Activated T-cell treated with anti-CD3 and anti-CD28 coated beads, Interleukin-2, amount 50 U/mL, for 72 hours (primary cell): ENCODE measurements at places on chromosomes 4 and X. TPM values are rescaled to one million over a fixed set of nuclear protein-coding genes. Genes with fewer than 3 reads are reported as not detected.
A peak's percentile ranks its signal among the peaks of the same experiment; 100 is the strongest.

GRCh38 chrX:154784149-154784995 is 20.9 kb downstream of the MPP1 start:
- H3K36me3 ChIP-seq = peaks cover 1% of the 10 kb centered on the region
- DNase-seq = no peak
- no peaks in the 10 kb centered on the region for H3K27me3 ChIP-seq
- peaks cover 13% of the 10 kb centered on the region for H3K4me1 ChIP-seq
- H3K4me3 ChIP-seq = peak overlapping the region; percentile 49
- peak overlapping the region; percentile 47 for H3K27ac ChIP-seq

DNA sequence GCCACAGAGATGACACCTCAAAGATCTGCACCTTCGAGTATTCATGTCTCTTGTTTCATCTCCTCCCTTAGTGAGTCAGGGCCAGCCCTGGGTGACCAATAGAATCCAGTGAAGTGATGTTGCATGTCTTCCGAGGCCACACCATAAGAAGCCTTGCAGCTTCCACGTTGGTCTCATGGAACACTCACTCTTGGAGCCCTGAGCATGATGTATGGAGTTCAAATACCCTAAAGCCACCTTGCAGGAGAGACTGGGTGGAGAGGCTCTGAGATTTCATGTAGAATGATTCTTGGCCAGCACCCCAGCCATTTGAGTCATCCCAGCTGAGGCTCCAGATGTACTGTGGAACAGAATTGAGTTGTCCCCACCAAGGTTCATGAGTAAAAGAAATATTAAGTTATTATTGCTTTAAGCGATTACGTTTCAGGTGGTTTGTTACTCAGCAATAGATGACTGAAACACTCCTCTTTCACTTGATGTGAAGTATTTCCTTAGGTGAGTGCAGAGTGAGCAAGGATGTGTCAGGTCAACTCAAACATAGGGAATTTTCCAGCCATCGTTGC is 5.0 kb upstream of the RP2 start:
- peak; percentile 5 for DNase-seq
- peaks cover 5% of the 10 kb centered on the region for H3K4me1 ChIP-seq
- H3K27ac ChIP-seq = no peak overlapping the region
- no peak overlapping the region for H3K4me3 ChIP-seq
- H3K36me3 ChIP-seq = peaks cover 2% of the 10 kb centered on the region
- peaks cover 3% of the 10 kb centered on the region for H3K27me3 ChIP-seq

DNA sequence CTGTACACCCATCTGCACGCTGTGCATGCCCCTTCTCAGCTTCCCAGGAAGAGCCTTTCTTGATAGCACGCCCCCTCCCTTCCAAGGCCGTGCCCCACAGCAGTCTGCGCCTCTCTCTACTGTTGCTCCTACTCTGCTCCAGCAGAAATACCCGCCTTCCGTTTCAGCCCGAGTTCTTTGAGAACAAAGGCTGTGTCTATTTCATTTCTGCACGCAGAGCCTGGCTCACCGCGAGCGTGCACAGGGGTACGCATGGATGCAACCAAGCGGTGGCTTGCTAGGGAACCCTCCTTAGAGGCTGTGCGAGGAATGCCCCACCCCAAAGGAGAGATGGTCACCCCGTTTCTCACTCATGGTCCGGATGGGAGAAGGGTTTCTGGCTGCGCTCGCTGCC is 485 bp downstream of the AADAT start:
- H3K4me1 ChIP-seq = peaks cover 7% of the 10 kb centered on the region
- H3K27me3 ChIP-seq = peaks cover 49% of the 10 kb centered on the region
- peak overlapping the region; percentile 75 for H3K4me3 ChIP-seq
- DNase-seq = no peak

GRCh38 chrX:20515841-20516461 is 249.2 kb upstream of the RPS6KA3 start:
- peaks cover 63% of the 10 kb centered on the region for H3K27me3 ChIP-seq
- H3K27ac ChIP-seq = peak overlapping the region; percentile 52
- H3K4me3 ChIP-seq = no peak overlapping the region
- H3K36me3 ChIP-seq = peaks cover 4% of the 10 kb centered on the region

- no peak overlapping the region for H3K4me3 ChIP-seq
- no peaks in the 10 kb centered on the region for H3K4me1 ChIP-seq
- no peak for DNase-seq
Measured at GRCh38 chr4:110424144-110424543, 51.8 kb upstream of the ENPEP start.

- DNase-seq = no peak
- no peaks in the 10 kb centered on the region for H3K36me3 ChIP-seq
- peaks cover 6% of the 10 kb centered on the region for H3K27me3 ChIP-seq
- no peak overlapping the region for H3K27ac ChIP-seq
Measured at GRCh38 chr4:47367761-47368160, 95.7 kb downstream of the COMMD8 start.

DNA sequence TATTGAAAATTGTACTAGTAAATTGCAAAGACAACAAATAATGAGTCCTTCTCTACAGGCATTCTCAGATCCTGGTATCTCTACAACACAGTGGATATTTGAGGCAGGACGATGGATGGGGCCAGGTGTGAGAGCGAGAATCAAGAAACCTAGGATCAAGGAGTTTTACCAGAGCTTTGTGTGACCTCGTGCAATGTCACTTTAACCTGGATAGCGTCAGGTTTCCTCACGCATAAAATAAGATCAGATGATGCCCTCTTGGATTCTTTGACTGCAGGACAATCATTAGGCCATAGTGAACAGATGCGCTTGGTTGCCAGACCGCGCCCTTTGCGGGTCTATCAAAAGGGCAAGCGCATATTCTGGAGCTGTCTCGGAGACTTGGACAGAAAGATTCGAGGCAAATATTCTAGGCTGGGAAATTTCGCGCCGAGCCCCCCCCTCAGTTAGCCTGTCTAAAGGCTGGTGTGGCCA is 66.6 kb downstream of the FBXO8 start:
- no peak overlapping the region for H3K27ac ChIP-seq
- H3K27me3 ChIP-seq = peaks cover 89% of the 10 kb centered on the region
- peak overlapping the region; percentile 57 for H3K4me3 ChIP-seq
- DNase-seq = no peak

DNA sequence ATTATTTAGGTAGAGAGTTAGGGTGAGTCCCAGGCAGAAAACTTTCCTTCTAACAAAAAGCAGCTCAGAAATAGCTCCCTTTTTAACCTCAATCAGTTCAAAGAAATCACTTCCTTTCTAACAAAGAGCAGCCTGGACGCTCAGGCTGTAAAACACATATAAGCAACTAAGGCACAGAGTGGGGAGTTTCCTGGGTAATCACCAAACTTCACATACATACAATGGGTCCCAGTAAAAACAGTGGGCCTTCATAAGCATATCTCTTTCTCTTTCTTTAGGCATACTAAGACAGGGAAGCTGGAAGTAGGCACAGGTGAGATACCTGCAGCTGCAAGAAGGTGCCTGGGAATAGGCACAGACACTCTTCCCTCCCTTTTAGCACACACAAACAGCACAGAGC is 4.9 kb upstream of the NAF1 start:
- H3K4me1 ChIP-seq = no peaks in the 10 kb centered on the region
- peaks cover 2% of the 10 kb centered on the region for H3K36me3 ChIP-seq
- H3K27ac ChIP-seq = no peak overlapping the region
- H3K4me3 ChIP-seq = no peak overlapping the region
- DNase-seq = no peak

- peaks cover 2% of the 10 kb centered on the region for H3K36me3 ChIP-seq
- no peak for DNase-seq
- H3K4me3 ChIP-seq = no peak overlapping the region
- peaks cover 26% of the 10 kb centered on the region for H3K27me3 ChIP-seq
- H3K4me1 ChIP-seq = no peaks in the 10 kb centered on the region
- no peak overlapping the region for H3K27ac ChIP-seq
Measured at GRCh38 chr4:4810092-4810774, 49.2 kb upstream of the MSX1 start.

DNA sequence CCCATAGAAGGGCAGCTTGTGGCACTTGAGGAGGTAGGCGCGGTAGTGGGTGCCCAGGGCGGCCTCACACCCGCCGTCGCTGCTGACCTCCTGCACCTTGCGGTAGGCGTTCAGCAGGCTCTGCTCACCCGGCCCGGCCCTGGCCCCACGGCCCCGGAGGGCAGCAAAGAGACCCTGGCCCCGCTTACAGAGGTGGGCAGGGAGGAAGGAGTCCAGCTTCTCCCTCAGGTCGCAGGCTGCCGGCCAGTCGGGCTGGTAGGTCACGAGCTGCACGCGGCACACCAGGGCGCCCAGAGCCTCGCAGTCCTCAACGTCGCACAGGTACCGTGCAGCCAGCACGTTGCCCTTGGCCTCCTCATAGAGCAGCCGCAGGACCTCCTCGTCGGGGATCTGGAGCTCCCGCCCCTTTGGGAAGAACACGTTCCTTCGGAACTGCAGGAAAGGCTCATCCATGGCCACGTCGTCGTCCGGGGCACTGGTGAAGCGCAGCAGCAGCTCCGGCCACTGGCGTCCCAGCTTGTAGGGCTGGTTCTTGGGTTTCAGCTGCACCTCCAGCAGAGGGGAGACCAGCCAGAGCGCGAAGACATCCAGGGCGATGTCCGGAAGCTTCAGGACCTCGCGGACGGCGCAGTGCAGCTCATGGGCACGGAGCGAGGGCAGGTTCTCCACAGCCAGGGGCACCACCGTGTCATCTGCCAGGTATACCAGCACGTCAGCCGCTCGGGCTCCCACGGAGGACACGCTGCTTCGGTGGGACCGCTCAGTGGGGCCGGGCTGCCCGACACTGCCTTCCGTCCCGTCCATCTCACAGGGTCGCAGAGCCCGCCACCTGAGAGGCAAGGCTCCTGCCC is 17.1 kb upstream of the LAS1L start:
- H3K4me1 ChIP-seq = no peaks in the 10 kb centered on the region
- no peak overlapping the region for H3K4me3 ChIP-seq
- H3K27ac ChIP-seq = no peak overlapping the region

TLR10 gene
- 0.12 TPM for total RNA-seq

AFP gene
- total RNA-seq = not detected

DOCK11 gene
- total RNA-seq = 65.2 TPM

HTRA3 gene
- not detected for total RNA-seq

SMPX gene
- not detected for total RNA-seq

VCX3A gene
- not detected for total RNA-seq

PABPC1L2A gene
- not detected for total RNA-seq
